Thyroid gland (tissue), 4 donors: ENCODE measurements at places on chromosomes 3 and 15. TPM values are rescaled to one million over a fixed set of nuclear protein-coding genes. Genes with fewer than 3 reads are reported as not detected.

SLC24A5 gene
- not detected for total RNA-seq

UNC13C gene
- 1.1 TPM for total RNA-seq

DNA sequence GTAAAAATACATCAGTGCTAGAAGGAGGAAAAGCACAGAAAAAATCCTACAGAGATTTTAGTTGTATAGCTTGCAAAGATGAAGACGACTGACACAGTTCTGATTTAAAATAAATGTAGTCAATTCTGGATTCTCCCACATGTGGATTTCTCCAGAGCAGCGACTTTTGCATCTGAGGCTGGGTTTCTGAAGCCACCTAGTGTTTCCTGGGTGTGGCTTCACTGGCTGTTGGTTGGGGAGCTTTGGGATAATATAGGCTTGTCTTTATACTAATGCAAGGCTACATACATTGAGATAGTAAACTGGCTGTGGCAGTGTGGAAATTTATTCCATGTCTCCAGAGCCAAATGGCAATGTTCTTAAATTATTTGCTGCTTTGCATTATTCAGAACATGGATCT, 158.1 kb upstream of the FEZF2 start:
- DNase-seq, result no peak

GRCh38 chr15:32106401-32107381, 76.4 kb downstream of the CHRNA7 start:
- DNase-seq, result no peak

GRCh38 chr3:13045904-13046568, 27.2 kb downstream of the IQSEC1 start:
- no peak for DNase-seq
